NCI-H187 (cell line): ENCODE measurements at places on chromosomes 2 and 18.
A peak's percentile ranks its signal among the peaks of the same experiment; 100 is the strongest.

- DNase-seq: no peak
Measured at GRCh38 chr2:79660557-79660956, 147.7 kb downstream of the CTNNA2 start.

GRCh38 chr18:23071285-23071684, 64.0 kb upstream of the CABLES1 start:
- no peak for DNase-seq

GRCh38 chr2:111169268-111169667, 48.6 kb downstream of the BCL2L11 start:
- no peak for DNase-seq

GRCh38 chr2:42953216-42953615, 160.8 kb upstream of the HAAO start:
- peak; percentile 56 for DNase-seq

GRCh38 chr2:47594656-47595055, 188.3 kb upstream of the MSH6 start:
- no peak for DNase-seq
